ENCODE measurements at places on chromosomes 11 and 22. TPM values are rescaled to one million over a fixed set of nuclear protein-coding genes. Genes with fewer than 3 reads are reported as not detected.

- no peak for DNase-seq
Observed at GRCh38 chr11:33492596-33492995, 208.0 kb downstream of the C11orf91 start.

OR51I1 gene
- not detected for total RNA-seq

CASP1 gene
- total RNA-seq: 96.8 TPM

- no peak for DNase-seq
Observed at GRCh38 chr22:50074056-50074455, 11.2 kb downstream of the MLC1 start.

- DNase-seq: no peak
Observed at GRCh38 chr22:17358415-17358814, 10.8 kb upstream of the CECR2 start.

GRCh38 chr11:91860661-91861060 is 364.0 kb upstream of the FAT3 start:
- DNase-seq: no peak

- DNase-seq: no peak
Observed at GRCh38 chr11:102436561-102436960, 16.0 kb downstream of the TMEM123 start.

DNA sequence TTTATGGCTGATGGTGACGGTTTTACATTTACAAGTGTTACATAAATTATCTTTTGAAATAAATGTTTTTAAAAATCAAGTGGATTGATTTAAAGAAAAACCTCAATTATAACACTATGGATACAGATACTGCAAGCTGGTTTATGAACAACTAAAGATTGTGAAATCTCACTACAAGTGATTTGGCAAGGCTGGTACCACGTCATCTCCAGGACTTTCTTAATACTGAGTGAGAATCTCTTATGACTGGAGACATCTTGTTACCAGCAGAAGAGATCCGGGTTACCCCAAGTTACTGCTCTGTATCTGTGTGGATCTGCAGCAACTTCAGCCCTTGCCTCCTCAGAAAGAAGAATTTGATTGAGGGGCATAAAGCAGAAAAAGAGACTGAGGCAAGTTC is 452.9 kb downstream of the MN1 start:
- DNase-seq: no peak

DNA sequence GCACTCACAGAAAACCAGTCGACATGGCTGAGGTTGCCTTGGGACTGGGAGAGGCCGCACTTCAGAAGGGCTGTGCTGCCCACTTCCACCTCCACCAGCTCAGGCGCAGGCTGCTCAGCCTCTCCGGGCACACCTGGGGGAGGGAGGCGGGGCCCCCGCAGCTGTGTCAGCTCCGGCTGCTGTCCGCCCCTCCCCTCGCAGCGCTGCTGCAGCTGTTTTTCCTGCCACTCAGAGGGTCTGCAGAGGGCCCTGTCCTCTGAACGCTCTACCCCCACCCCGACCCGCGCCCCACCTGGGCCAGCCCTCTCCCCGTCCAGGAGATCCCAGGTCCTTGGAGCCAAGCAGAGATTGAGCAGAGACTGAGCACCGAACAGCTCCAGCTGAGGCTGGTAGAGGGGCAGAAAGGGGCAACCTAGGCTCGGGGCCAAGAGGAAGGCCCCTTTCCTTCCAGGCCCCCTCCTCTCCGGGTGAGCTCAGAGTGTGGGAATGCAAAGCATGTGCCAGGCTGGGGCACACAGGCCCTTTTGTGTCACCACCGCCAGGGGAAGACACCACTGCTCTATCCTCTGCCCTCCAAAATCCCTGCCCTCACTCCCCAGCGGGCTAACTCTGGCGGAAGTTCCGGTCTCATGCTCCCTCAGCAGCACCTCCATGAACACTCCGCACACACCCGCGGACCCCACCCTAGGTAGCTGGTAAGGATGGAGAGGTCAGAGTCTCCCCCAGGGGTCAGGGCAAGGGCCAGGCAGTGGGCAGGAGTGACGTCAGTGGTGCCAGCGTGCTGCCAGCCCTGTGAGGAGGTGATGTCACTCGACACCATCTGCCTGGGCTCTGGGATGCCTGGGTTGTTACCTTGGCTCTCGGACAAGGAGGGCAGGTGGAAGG is 1.6 kb downstream of the MCAM start:
- peak; percentile 52 for DNase-seq

GRCh38 chr11:131653260-131653659 is 282.8 kb downstream of the NTM start:
- no peak for DNase-seq

DNA sequence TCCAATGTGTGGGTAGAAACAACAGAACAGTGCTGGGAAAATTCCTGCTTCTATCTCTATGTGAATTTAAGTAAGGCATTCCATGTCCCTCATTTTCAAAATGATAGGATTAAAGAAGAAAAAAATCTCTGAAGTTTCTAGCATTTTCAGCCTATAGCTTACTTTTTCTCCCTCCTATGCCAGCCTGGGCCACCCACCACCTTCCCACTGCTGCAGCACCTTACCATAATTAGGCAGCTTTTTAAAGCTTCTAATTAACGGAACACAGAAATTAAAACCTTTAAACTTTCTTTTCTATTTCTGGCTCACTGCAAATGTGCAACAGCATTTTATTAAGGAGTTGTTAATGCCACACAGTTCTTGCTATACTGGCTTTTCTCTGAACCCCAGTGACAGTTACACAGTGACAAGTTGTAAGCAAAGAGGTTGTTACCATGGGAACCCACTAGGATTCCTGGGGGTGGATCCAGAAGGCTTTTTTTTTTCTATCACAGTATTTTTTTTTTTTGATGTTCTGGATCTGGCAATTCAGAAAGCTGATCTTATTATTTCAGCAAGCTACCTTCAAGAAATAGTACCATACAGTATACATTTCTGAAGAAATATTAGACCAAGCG is 20.2 kb downstream of the CELF1 start:
- no peak for DNase-seq

CALCA gene
- not detected for total RNA-seq

DNA sequence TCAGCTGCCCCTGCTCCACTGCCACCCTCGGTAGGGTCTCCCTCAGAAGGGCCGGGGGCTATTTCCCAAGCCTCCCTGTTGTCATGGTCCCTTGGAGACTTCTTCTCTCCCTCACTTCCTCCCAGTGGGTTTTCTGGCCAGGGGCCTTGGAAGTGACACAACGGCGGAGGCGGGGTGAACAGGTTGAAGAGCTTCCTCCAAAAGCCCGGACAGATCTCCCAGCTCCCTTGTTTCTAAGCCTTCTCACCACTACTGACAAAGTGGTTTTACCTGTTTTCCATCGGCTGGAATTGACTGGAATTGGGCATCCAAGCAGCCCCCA is 14.5 kb downstream of the MYH9 start:
- no peak for DNase-seq

GRCh38 chr11:105881027-105881426 is 141.0 kb downstream of the MSANTD4 start:
- no peak for DNase-seq

DNHD1 gene
- 54.0 TPM for total RNA-seq

PI4KA gene
- total RNA-seq: 142 TPM

GRCh38 chr11:73298233-73298632 is 9.8 kb upstream of the ARHGEF17 start:
- DNase-seq: no peak

- no peak for DNase-seq
Observed at GRCh38 chr22:47328550-47329243, 566.2 kb downstream of the TBC1D22A start.

DNA sequence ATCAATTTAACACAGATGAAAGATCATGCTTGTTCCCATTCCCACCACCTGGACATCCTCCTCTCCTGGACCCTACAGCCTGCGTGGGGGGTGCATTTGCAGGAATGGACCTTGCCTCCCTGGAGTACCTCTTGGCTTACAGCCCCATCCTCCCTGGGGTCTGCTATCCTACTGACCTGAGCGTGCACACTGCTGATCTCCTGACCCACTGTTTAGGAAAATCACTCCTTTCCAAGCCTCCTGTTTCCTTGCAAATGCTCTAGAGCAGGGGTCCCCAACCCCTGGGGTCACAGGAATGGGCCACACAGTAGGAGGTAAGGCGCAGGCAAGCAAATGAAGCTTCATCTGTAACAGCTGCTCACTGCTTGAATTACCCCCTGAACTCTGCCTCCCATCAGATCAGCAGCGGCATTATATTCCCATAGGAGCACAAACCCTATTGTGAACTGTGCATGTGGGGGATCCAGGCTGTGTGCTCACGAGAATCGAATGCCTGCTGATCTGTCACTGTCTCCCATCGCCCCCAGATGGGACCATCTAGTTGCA is 88.2 kb upstream of the SEPTIN5 start:
- DNase-seq: no peak

GRCh38 chr11:2789791-2790567 is 90.2 kb upstream of the KCNQ1OT1 start:
- no peak for DNase-seq

Data from CD4-positive, alpha-beta memory T cell (primary cell).